ENCODE measurements at places on chromosomes 12 and 14. TPM values are rescaled to one million over a fixed set of nuclear protein-coding genes. Genes with fewer than 3 reads are reported as not detected.

ATXN2 gene
- 63.9 TPM for total RNA-seq

DNA sequence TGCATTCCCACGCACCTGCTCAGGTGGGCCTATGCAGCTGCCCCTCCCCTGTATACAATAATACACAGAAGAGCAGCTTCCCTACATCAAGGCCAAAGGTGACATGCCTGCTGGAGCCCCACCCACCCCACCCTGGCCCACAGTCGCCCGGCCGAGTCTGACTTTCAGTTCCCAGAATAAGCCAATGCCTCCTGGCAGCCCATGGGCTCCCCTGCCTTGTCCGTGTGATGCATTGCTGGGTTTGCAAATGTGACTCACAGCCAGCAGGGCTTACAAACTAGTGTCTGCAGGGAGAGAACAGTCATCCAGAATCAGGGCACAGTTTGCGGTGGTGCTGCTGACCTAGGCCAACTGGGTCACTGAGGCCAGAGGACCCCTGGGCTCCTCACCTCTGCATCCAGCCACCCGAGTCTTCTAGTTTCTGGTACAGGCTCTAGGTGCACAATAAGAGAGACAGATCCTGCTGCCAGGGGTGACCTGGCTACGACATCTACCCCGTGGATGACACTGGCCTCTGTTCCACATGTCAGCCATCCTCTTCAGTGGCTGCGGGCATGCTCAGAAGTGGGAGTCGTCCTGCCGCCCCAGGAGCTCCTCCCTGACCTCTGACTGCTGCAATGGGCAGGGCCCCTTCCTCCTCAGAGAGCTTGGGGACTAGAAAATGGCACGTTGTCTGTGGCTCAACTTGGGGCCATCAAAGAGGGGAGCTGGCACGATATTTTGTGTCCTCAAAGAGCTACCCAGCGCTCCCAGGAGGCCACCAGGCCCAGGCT lies 84.5 kb downstream of the CHGA start:
- DNase-seq: no peak

COX14 gene
- 80.5 TPM for total RNA-seq

DNA sequence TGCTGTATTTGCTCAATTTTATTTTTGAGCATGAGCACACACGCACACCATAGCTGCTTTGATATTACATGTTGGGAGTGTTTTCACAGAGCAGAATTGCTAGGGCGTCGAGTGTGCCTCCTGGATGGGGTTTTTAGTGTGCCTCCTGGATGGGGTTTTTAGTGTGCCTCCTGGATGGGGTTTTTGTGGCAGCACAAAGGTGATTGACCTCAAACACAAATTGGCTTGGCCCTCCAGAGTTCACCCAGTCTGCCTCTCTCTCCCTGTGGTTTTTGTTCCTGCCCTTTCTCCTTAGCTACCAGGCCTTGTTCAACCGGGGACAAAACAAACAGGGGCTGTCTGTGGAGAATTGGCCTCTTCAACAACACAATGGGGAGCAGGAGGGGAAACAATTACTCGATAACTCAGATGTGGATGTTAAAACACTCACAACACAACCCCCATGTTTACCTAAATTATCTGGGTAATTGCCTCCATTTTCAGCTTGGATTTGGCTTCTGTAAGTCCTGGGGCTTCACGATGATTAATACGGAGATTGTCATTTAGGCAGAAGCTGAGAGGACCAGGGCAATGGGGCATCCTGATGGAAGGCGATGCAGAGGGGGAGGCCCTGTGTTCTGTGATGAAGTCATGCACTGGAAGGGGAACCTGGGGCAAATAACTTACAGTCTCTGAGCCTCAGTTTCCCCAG lies 26.9 kb downstream of the TBX3 start:
- no peak for DNase-seq

GRCh38 chr12:11563785-11564739 lies 85.4 kb upstream of the ETV6 start:
- no peak for DNase-seq

DNA sequence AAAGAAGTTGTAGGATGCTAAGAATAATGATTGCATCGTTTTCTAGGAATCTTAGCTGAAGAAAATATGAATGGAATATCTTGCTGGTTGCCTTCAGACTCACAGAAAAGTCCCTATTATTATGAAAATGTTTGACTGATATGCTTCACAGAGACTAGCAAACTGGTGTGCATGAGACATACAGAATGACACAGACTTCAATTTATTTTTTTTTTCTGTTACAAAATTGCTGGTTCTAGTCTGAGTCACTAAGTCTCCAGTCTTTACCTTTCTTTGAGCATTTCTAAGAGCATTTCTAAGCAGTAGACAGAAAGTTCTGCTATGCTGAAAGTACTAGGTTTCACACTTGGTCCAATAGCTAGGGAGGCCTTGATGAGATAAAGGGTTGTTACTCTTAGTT lies 377.6 kb upstream of the ATP2B1 start:
- no peak for DNase-seq
